ENCODE measurements at places on chromosomes 5 and 9.

DNA sequence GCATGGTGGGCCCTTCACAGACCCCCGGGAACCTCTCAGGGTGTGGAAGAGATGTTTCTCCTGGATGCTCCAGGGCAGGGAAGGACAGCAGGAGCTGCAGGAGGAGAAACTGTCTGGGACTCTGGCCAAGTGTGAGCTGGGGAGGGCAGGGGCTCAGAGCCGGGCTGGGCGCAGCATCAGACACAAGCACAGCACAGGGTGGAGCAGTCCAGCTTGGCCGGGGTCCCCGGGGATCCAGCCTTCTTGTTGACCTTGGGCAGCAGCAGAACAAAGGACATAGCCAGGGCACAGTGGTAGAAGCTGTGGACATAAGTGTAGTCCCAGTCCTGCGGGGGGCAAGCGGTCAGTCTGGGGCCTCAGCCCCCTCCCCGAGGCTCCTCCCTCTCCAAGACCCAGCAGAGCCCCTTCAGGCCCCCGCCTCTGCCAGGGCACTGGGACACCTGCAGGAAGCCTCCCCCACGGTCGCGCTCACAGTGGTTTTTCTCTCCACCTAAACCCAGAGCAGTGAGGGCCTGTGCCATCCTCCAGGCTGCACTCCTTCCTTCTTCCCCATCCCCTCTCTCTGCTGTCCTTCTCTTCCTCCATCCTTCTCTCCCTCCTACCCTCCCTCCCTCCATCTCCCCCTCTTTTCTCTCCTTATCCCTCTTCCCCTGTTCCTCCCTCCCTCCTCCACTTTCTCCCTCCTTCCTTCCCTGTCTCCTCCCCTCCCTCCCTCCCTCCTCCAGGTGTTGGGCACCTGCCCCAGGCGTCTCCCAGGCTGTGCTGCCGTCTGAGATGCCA is 10.1 kb downstream of the MYMK start:
- no peak for DNase-seq

- DNase-seq, result no peak
Measured at GRCh38 chr5:92424785-92425426, 1041.8 kb upstream of the ARRDC3 start.

DNA sequence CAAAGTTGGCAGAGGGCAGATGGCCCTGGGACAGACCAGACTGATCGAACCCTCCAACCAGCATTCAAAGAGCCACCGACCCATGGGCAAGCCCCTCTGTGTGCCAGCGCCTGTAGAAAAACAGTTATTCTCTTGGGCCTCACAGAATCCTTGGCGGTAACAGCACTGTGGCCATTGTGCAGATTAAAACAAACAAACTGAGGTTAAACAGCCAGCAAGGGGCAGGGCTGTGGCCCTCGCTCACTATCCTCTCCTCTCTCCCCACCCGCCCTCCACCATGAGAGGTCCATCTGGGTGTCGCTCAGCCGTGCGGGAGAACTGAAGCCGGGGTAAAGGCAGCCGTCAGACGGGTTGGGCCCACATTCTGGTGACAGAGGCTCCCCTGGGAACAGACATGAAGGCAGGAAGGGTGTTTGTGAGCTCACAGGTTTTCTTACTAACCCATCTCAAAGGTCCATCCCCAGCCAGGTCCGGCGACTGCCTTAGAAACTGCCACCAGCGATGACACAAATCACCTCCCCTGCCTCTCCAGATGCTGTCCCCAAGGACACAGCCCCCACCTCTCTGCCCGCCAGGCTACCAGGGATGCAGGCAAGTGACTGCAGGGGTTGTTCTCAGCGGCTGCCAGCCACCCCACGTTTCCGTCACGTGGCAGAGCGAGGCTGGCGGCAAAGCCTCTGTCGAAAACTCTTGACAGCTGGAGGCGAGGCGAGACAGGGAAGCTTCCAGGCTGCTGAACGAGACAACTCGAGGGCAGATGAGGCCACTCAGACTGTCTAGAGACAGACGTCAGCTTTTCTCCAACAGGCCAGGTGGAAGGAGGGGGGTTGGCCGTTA is 75.8 kb upstream of the SARDH start:
- no peak for DNase-seq

DNA sequence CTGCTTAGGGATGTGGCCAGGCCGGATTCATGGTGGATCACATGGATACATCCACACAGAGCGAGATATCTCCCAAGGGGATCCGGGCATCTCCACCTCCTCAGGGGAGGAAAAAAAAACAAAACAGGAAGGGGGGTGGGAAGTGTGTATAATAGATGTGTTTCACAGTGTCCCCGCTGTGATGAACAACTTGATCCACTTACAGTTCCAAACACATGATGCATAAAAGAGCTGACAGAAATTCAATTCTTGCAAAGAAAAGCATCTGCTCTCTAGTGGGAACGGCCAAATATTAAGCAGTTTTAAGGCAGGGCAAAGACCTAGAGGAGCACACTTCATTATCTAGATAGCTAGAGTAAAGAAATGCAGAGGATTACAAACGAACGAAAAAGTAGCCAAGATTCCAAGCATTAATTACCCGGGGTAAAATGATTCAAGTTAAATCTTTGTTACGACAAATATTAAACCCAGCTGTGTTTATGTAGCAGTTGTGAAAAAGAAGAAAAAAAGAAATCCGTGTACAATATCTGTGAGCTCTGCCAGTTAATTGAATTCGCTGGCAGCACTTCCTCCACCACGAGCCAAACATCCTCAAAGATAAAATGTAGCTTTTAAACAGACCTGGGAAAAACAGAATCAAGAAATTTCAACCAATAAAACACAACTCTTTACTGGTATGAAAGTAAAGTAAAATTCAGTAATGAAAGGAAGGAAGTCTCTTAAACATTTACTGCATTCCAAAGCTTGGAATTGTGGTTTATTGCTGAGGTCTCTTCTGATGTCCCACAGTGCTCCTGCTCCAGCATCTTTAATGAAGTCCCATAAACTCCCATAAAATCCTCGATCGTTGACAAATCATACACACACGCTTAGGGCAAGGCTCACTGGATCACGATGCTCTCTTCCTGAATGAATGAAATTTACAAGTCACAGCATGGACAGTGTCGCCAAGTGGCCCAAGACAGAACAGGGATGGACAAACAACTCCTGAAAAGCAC is 213.0 kb downstream of the CRB2 start:
- no peak for DNase-seq

GRCh38 chr5:150350524-150351344 is 6.8 kb upstream of the TCOF1 start:
- DNase-seq, result peak; percentile 15

- DNase-seq, result no peak
Measured at GRCh38 chr5:132463811-132464155, 26.8 kb downstream of the IRF1 start.

DNA sequence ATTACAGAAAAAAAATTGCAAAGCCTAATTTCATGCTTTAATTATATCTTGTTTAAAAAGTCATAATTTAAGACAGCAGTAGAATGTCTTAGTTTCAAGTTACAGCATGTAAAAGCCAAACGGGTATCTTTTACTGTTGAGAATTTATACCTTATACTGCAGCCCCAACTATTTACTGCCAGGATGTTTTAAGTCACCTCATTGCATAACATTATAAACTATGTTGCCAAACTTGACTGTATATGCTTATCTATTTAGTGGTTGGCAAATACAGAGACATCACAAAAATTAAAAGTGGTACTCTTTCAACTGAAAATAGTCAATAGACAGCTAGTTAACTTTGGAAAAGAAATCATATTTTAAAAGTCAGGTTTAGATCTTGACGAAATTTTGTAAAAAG is 119.5 kb downstream of the EDIL3 start:
- DNase-seq, result no peak

GRCh38 chr9:135903358-135903656 is 4.0 kb downstream of the CAMSAP1 start:
- DNase-seq, result no peak

- DNase-seq, result peak; percentile 2
Measured at GRCh38 chr5:45454114-45454513, 242.1 kb downstream of the HCN1 start.

DNA sequence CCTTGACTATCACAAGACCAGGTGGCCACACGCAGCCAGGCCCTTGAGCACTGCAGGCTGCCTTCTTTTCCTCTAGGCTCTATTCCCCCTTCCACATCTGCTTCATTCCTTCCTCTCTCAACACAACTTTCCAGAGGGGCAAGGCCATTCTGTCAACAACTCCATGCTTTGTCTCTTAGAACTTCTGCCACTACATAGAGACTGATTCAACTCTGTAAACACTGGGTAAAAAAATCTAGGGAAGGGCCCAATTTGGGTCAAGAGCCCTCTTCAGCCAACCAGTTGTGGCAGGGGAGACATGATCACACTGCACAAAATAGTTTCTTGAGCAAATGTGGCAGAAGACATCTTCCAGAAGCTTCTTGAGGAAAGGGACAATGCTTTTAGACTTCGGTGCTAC is 55.6 kb downstream of the ATPSCKMT start:
- no peak for DNase-seq

- DNase-seq, result no peak
Measured at GRCh38 chr5:131854134-131854533, 57.3 kb upstream of the FNIP1 start.

GRCh38 chr9:16309469-16310271 is 560.8 kb downstream of the BNC2 start:
- no peak for DNase-seq

DNA sequence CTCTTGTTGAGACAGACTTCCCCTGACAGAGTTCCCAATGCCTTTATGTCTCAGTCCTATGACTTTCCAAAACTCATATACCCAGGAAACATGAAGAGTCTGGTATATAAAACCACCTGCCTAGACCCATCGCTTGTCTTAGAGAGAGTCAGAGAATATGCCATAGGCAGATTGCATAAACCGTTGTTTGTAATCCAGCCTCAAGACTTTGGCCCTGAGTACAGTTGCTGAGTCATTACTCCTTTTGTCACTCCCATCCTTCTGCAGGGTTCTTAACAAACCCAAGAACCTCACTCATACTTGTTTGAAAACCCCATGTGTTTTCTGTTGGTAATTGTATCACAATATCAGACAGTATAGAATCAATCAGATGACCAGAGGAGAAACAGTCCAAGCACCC is 616.3 kb downstream of the SLCO4C1 start:
- no peak for DNase-seq

- no peak for DNase-seq
Measured at GRCh38 chr5:167716126-167716775, 575.2 kb upstream of the WWC1 start.

Data from NCI-H510A (cell line).